ENCODE measurements at places on chromosomes 16 and 17. TPM values are rescaled to one million over a fixed set of nuclear protein-coding genes. Genes with fewer than 3 reads are reported as not detected.

DNA sequence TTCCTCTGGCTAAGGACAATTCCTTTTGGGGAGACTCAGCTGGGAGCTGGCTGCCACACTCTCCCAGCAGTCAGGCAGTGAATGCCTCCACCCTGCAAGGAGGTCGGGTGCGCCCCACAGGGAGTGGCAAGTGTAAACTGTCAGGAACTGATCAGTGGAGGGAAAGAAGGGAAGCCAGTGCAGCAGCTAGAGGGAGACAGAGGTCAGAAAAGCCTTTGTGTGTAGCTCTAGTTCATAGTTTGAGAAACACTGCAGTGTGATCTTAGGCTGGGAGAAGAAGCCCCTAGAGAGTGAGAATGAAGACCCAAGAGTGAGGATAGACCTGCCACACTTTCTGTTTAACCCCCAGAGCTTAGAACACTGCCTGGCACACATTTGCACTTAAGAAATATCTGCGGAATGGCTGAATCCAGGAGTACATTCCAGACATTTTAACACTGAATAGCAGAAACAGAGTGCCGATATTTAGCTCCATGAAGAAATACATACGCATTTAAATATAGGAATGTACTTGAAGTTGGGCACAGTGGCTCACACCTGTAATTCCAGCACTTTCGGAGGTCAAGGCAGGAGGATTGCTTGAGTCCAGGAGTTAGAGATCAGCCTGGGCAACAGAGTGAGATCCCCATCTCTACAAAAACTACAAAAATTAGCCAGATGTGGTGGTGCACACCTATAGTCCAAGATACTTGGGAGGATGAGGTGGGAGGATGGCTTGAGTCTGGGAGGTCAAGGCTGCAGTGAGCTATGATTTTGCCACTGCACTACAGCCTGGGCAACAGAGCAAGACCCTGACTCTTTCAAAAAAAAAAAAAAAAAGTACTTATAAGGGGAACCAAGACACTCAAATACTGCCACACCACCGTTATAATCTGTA is 11.1 kb upstream of the SLC5A11 start:
- H3K36me3 ChIP-seq, result no peaks in the 10 kb centered on the region
- peaks cover 7% of the 10 kb centered on the region for H3K4me1 ChIP-seq
- H3K27ac ChIP-seq, result no peak overlapping the region
- H3K27me3 ChIP-seq, result no peaks in the 10 kb centered on the region
- H3K4me3 ChIP-seq, result no peak overlapping the region
- DNase-seq, result no peak

GRCh38 chr17:18191967-18192366 is 8.3 kb downstream of the ALKBH5 start:
- peaks cover 51% of the 10 kb centered on the region for H3K4me1 ChIP-seq
- H3K27ac ChIP-seq, result no peak overlapping the region
- no peaks in the 10 kb centered on the region for H3K27me3 ChIP-seq
- DNase-seq, result no peak

- peaks cover 11% of the 10 kb centered on the region for H3K4me1 ChIP-seq
- H3K36me3 ChIP-seq, result no peaks in the 10 kb centered on the region
- H3K27me3 ChIP-seq, result no peaks in the 10 kb centered on the region
- peak overlapping the region; percentile 76 for H3K27ac ChIP-seq
- no peak for DNase-seq
- H3K4me3 ChIP-seq, result no peak overlapping the region
These were observed 77.2 kb downstream of the CNGB1 start for GRCh38 chr16:57893559-57894389.

DNA sequence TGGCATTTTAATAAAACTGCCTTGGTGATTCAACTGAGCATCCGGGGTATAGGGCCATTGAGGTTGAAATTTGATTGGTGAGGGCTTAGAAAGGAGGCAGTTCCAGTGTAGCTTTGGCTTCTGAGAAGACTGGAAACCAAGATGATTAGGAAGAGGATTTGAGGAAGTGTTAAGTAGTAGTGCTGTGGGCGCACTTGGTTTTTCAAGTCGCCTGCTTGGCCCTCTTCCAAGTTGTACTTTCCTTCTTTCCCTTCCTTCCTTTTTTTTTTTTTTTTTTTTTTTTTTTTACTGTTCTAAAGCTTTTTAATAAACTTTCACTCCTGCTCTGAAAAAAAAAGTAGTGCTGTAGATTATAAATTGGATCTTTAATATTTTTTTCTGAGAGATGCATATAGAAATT is 320.5 kb downstream of the UTP18 start:
- no peak overlapping the region for H3K4me3 ChIP-seq
- DNase-seq, result no peak
- H3K27ac ChIP-seq, result no peak overlapping the region
- H3K36me3 ChIP-seq, result no peaks in the 10 kb centered on the region

GINS2 gene
- 1.2 TPM for polyA plus RNA-seq
